ENCODE measurements at places on chromosomes 1 and 21.

DNA sequence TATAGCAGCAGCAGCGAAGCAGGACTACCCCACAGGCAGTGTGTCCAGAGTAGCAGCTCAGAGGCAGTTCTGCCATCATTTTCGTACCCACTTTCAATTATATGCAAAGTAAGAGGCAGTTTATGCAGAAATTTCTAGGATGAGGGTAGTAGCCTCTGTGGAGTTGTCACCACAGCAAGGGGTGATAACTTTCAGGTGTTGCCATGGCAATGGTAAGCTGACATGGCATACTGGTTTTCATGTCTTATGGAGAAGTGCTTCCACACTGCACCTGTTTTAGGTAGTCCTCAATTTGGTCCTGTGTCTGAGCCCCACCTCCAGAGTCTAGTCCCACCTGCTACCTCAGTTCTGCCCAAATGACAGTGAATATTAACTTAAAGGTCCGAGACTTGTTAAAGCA lies 133.3 kb upstream of the SYT6 start:
- DNase-seq = no peak

DNA sequence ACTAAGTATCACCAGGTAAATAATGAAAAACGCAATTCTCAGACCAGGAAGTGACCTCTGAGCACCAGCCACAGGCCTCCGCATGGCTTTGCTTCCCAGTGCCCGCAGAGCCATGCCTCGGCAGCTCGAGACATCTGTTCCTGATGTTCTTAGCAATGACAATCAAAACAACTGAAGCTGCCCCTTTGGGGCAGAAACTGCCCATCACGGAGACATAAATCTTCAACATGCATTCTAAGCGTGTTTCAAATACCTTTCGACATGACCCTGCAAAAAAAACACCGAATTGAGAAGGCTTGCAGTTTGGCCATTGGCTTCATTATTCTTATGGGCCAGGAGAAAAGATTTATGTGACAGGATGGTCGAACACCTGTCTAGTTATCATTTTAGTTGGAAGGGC lies 5.8 kb upstream of the RAP1GAP start:
- no peak for DNase-seq

DNA sequence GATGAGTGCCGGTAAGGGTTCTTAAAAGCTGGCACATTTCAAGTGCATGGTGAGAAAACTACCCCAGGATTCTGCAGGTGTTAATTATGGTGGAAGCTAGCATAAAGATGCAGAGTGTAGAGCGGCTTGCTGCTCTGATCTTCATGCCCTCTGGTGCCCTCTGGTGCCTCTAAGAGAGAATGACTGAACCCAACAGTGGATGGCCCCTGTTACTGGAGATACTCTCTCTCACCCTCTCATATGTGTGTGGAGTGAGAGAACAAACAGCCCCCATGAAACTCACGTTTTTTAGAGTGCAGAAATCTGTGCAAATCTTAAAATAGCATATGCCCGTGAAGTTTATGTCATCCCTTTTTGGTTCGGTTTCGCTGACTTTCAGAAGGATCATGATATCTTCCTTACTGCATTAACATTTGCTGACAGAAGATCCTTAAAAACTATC lies 90.0 kb downstream of the GRIK1 start:
- DNase-seq = peak; percentile 45

GRCh38 chr1:201009962-201010645 lies 13.4 kb downstream of the KIF21B start:
- no peak for DNase-seq

- no peak for DNase-seq
Observed at GRCh38 chr1:2446394-2446793, 29.7 kb upstream of the PLCH2 start.

GRCh38 chr1:156464335-156464734 lies 36.2 kb downstream of the MEF2D start:
- no peak for DNase-seq

GRCh38 chr1:14324248-14324630 lies 274.2 kb upstream of the KAZN start:
- DNase-seq = no peak

Data from right renal cortex interstitium (tissue), 3 donors.